ENCODE measurements at places on chromosomes 12 and 14.

- DNase-seq, result no peak
These were observed at the start of gene PKP2 for GRCh38 chr12:32896432-32897280. TSS of gene PKP2 (minus strand) at chr12:32896777. CDS start at chr12:32896731, 46 bp downstream.

DNA sequence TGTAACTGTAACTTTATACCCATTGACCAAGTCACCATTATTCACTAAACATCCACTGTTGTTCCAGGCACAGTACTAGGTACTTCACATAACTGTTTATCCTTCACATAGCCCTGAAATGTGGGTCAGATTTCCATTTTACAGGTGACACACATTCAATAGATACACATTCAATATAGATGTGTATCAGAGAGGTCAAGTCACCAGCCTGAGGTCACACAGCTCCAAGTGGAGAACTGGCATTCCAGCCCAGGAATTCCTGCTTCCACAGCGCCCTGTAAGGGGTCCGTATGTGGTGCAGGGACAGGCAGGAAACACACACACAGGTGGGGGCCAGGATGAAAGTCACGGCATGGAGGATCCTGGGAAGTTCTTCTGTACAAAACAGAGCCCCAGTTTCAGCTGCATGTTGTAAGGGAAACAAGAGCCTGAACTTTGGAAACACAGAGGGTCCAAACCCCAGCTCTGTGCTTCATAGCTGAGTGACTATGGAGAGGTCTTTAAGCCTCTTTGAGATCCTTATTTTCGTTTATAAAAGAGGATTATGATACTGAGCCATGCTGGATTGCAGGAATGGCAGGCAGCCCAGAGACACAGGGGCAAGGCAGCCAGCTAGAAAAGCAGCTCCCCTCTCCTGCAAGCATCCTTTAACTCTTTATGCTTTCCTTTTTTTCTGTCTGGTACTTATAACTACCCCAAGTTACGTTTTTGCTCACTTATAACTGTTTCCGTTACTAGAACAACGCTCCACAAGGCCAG lies 50.3 kb upstream of the DICER1 start:
- DNase-seq, result no peak

DNA sequence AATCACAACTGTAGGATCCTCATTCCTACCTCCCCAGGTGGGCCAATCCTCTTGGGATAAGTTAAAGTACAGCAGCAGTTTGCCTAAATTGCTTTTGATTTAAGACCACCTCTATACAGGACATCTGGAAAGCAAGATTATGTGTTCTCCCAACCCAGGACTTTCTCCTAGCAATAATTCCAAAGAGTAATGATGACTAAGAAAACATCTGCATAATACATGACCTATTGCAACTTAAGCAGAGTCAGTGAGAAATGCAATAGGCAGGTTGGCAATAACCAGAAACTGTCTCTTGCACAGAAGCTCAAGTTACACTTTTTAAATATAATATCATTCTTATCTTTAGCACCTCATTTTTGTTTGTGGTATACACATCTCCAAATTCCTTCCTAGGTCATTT lies 275.4 kb downstream of the TRHDE start:
- DNase-seq, result no peak

DNA sequence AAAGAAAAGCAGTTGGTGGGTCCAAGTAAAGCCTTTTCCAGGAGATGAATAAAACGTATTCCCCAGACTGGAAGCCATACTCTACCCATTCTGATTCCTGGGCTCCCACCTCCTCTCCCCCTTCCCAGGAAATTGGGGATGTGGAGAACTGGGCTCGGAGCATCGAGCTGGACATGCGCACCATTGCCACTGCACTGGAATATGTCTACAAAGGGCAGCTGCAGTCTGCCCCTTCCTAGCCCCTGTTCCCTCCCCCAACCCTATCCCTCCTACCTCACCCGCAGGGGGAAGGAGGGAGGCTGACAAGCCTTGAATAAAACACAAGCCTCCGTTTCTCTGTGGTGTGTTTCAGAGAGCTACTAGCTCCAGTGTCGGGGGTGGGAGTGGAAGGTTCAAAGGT lies 822 bp upstream of the RDH5 start:
- no peak for DNase-seq

GRCh38 chr14:75562089-75562488 lies 16.3 kb upstream of the FLVCR2 start:
- DNase-seq, result no peak

DNA sequence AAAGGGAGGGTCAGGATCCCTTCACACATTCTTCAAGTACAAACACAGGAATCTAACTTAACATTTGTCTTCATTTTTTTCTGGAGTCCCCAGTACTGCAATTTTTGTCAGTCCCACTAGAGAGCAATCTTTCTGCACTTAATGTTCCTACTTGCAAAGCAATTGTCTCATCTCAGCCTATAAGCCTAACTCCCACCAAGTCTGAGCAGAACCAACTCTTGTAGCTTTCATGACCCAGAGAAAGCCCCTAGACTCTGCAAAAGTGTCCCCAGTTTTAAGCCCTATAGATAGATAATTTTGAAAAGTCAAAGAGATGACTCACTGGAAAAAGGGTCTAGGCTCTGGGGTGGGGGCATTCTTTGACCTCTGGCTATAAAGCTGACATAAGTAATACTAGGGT lies 1.8 kb upstream of the ZBTB39 start:
- peak; percentile 60 for DNase-seq

DNA sequence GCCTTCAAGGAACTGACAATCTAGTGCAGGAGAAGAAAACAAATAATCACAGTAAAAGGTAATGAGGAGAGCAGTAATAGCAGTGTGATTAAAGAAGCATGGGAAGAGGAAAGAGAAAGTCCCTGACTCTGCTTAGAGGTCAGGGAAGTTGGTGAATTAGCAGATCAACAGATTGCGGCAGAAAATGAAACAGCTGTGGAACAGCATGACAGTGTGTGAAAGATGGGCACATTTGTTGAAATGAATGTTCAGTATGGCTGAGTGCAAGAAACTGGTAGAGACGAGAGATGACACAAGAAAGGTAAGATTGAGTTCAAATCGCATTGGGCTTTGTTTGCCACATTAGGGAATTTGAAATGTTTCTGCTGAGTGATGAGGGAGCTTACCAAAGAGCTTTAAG lies 63.7 kb upstream of the RASSF8 start:
- DNase-seq, result no peak

DNA sequence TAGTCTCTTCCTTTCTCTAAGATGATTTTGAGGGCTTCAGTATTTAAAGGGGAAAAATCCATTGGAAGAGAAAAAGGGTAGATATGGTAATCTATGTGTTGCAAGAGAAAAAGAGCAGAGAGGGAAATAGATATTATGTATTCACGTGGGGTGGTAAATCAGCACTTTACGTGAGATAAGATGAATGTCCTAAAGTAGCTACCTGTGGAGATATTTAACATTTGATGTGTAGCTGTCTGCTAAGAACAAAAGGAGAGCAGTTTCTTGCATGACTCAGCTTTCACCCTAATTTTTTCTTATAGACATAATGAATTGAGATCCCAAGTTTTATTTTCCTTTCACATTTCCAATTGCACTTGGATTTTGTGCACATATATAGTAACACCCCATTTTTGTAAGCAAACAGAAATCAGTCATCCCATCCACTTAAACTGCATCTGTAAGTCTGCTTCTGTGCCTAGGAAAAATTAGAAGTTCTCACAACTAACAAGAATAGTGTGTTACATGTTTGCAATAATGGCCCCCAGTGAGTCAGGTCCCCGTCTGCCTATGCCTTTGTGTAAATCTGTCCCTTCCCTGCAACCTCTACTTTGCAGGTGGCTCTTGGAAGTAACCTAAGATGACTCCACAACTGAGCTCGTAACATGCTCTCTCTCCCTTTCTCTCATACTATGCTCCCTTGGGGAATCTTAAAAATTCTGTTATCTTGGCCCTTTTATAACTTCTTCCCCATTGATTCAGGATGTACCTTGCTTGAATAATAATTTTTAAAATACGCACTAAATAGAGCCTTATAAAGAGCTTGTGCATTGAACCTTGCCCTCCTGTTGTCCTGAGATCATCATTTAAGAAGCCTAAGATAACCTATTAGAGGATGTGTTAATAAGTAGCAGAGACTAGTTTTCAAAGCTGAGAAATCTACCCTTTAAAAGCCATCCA lies 3.7 kb downstream of the TMTC3 start:
- no peak for DNase-seq

GRCh38 chr14:50985124-50985858 lies 41.0 kb upstream of the PYGL start:
- no peak for DNase-seq

DNA sequence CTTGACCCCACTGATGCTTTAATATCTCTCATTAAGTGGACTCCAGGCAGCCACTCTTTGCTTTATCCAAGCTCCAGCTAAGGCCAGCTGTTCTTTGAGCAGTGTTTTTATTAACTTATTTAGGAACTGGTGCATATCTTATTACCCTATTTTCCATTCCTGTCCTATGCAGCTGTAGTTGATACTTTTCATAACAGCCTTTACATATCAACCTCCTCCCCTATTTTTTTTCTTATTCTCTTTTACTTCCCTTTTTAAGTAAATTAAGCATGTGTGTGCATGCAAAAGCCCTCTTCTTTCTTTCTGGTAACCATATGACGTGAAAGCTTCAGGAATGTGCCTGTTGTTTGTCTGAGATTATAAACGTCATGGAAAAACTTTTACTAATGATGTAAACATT lies 121.2 kb downstream of the PTPRQ start:
- DNase-seq, result no peak

GRCh38 chr14:65731933-65732506 lies 319.5 kb downstream of the FUT8 start:
- no peak for DNase-seq

GRCh38 chr14:68688872-68689371 lies 103.9 kb downstream of the ZFP36L1 start:
- DNase-seq, result no peak

DNA sequence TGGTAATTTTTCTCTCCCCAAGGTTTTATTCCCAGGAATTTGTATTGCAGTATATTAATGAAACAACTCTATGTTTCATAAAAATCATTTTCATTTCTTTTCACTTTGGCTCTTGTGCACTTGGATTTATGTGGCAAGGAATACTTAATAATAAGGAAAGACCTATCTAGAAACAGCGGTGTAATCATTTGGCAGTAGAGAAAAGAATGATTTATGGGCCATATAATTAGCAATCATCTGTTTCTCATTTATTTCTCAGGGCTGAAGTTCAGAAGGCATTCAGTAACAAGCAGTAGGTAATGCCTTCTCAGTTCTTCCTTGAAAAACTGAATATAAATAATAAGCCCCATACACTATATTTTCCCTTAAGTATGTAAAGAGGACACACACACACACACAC lies 172.6 kb downstream of the ANO4 start:
- no peak for DNase-seq

GRCh38 chr14:77520555-77520954 lies 21.9 kb upstream of the ISM2 start:
- DNase-seq, result no peak

- no peak for DNase-seq
These were observed 55.3 kb downstream of the CLMN start for GRCh38 chr14:95264271-95264973.

GRCh38 chr14:63852817-63853731 lies at the start of gene SYNE2:
TSS of gene SYNE2 (plus strand) at chr14:63853004. CDS start at chr14:63909149, 56,145 bp downstream.
- DNase-seq, result no peak

- DNase-seq, result no peak
These were observed 17.3 kb upstream of the DNAH10 start for GRCh38 chr12:123744836-123745235.

- no peak for DNase-seq
These were observed 2.7 kb downstream of the TGFB3 start for GRCh38 chr14:75979071-75979571.

GRCh38 chr12:73589220-73589619 lies 948.4 kb upstream of the ATXN7L3B start:
- DNase-seq, result no peak

GRCh38 chr12:24069532-24070395 lies 120.3 kb upstream of the SOX5 start:
- DNase-seq, result no peak

- DNase-seq, result no peak
These were observed 65.2 kb downstream of the SRGAP1 start for GRCh38 chr12:63909746-63910145.

- DNase-seq, result peak; percentile 76
These were observed 45.8 kb downstream of the NINJ2 start for GRCh38 chr12:617304-617915.

DNA sequence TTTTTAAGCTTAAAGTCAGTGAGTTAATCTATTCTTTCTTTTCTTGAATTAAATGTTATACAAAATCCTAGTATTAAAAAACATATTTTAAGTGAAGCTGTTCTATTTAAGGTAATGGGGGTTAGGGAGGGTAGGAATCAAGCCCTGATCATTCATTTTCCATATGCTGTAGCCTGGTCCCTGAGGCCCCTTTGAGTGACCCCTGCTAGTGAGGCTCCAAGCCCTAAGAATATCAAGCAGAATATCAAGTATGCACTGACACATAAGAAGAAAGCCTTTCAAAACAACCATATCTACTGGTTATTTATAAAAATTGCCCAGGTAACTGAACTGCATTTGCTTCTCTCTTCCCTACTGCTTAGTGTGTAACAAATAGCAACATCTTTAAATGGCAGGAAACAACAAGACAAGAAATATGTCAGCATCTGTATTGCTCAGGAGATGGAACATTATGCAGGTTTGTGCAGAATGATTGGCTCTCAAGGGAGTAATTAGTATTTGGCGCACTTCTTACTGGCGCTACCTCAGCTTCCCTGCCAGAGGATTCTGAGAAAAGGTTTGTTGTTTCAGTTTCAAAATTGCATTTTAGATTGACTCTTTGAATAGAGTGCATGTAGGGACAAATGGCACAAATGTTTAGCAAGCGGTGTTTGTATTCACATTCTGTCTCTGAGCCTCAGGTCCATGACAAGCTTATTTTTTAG lies 223.0 kb downstream of the DUSP6 start:
- no peak for DNase-seq

DNA sequence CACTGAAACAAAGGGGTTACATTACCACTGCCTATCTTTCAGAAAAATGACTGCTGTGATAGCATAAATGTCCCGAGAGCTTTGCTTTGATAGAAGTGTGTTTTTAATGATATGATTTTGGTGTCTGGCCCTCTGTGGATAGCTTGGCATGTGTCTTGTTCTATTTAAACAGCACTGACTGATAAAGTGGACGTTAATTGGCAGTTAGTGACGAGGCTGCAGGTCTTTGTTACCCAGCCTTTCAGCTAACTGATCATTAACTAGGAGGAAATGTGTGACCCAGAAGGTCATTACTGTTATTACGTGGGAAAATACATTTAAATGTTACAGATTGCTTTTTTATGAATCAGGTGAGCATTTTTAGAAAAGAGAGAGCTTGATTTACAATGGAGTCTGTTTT lies 428.3 kb downstream of the DIO2 start:
- DNase-seq, result no peak

DNA sequence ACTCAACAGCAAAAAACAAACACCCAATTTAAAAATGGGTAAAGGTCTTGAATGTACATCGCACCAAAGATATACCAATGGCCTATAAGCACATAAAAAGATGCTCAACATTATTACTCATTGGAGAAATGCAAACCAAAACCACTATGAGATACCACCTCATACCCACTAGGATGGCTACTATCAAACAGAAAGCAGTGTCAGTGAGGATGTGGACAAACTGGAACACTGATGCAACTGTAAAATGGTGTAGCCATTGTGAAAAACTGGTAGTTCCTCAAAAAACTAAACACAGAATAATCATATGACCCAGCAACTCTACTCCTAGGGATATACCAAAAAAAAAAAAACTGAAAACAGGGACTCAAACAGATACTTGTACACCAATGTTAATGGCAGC lies 49.3 kb downstream of the CDK17 start:
- DNase-seq, result peak; percentile 70

Data from GF-D8 (cell line).